Endodermal cell (in vitro differentiated cells): ENCODE measurements at places on chromosomes 2 and 18. TPM values are rescaled to one million over a fixed set of nuclear protein-coding genes. Genes with fewer than 3 reads are reported as not detected.

Gene CGREF1
- total RNA-seq: 0.20 TPM in 1 of 2 replicates, not detected in the other

Gene MC5R
- 0.24 TPM in 1 of 2 replicates, not detected in the other for total RNA-seq

Gene NYAP2
- not detected in 2 replicates for total RNA-seq

Gene GLI2
- total RNA-seq: 24.2 to 26.1 TPM (median 25.2 TPM) in 3 replicates

Gene PCARE
- total RNA-seq: 0.09 and 0.11 TPM in 2 replicates

Gene TLX2
- 0.27 to 0.53 TPM in 2 of 3 replicates, not detected in the other for total RNA-seq

Gene HTR2B
- not detected in 2 replicates for total RNA-seq

Gene OR6B3
- not detected in 3 replicates for total RNA-seq

Gene GREB1
- total RNA-seq: 85.3 to 174 TPM (median 86.4 TPM) in 3 replicates

Gene NEUROD1
- not detected in 2 replicates for total RNA-seq

Gene CCDC121
- total RNA-seq: 4.9 to 5.3 TPM (median 5.2 TPM) in 3 replicates

Gene CAB39
- total RNA-seq: 41.4 and 42.1 TPM in 2 replicates

Gene GREB1L
- 0.47 to 3.9 TPM (median 3.1 TPM) in 3 replicates for total RNA-seq

Gene AP1S3
- 1.9 to 6.9 TPM (median 6.0 TPM) in 3 replicates for total RNA-seq

Gene HOXD10
- not detected in 2 replicates for total RNA-seq

Gene DSG2
- 142 and 144 TPM in 2 replicates for total RNA-seq

Gene SOX11
- 29.6 to 50.6 TPM (median 48.9 TPM) in 3 replicates for total RNA-seq

Gene ANKRD53
- 0.24 to 1.0 TPM (median 0.97 TPM) in 3 replicates for total RNA-seq

Gene TXNDC2
- 0.14 TPM in 1 of 2 replicates, not detected in the other for total RNA-seq

Gene CFAP65
- total RNA-seq: 1.5 and 1.7 TPM in 2 replicates

DNA sequence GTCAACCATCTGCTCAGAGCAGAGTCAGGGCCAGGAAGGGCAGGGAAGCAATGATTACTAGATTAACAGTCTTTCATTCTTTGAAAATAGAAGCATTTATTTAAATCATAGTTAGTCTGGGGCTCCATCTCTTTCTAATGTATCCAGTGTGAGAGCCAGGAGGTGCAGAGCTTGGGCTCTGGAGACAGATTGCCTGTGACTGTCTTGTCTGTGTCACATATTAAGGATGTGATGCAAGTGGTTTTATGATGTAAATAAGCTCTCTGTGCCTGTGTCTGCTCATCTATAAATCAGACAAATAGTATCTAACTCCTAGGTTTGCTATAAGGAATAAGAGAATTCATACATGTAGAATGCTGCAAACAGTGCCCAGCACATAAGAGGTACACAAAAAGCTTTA is 104.9 kb upstream of the TANK start:
- no peak for DNase-seq

GRCh38 chr2:224369028-224369632 is 32.8 kb downstream of the FAM124B start:
- peak; percentile 53 for DNase-seq

- DNase-seq: no peak
Observed at GRCh38 chr2:194723446-194723845, 933.6 kb upstream of the SLC39A10 start.

DNA sequence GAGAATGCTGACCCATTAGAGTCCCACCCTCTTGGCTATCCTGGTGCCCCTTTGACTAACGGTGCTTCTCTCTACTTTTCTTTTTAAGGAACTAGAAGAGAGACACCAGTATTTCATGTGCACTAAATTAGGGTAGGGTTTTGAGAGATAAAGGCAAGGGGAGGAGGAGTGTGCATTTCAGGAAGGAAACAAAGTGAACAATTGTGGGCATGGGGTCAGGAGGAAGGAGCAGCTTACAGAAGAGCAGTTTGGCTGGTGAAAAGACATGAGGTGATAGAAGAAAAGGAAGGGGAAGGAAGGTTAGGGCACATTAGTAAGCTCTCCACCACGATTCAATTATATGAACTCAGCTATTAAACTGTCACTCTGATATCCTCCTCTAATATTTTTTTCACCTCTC is 105.8 kb upstream of the CTAGE1 start:
- DNase-seq: no peak

DNA sequence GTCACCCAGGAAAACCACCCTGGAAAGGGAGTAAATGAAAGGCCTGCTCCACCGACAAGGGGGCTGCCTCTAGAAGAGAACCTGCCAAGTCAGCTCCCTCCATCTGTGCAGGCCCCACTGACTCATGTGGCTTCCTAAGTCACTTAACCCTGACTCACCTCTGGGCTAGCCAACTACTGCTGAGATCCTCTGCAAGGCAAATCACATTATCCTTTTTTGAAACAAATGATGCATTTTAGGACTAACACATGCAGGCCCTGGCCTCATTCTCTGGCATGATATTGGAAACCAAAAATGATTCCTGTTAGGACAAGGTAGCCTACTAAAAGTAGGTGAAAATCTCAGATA is 474.6 kb downstream of the EPHA4 start:
- DNase-seq: peak; percentile 55

- DNase-seq: peak; percentile 59
Observed at GRCh38 chr2:24930768-24931167, 10.7 kb upstream of the ADCY3 start.

DNA sequence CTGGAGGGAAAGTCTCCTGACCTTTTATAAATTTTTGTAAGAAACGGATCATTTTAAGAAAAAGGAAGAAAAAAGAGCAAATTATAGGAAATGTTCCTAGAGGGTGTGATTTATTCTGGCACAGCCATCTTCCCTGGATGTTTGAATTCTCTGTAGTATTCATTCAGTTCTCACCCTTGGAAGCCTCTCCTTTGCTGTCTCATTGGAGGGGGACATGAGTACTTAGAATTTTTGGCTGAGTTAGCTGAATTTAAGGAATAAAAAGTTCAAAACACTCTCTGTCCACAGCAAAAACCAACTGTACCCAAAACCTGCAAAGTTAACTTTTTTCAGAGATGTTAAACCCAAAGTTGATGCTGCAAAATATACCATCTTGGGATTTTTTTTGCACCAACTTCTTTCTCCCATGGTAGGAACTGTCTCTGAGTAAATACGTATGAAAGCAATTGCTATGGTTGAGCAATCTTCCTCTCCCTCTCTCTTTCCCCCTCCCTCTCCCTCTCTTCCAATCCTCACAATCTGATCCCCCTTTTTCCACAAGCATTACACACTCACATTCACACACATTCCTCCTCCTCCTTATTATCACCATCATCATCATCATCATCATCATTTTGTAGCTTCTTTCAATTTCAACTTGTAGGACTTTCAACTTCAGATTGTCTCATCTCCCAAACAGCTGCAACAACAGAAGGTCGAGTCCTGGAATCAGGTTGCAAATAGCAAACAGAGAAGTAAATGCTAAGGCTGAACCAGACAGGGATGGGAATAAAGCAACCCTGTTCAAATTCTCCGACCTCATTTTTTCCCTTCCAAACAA is 183.7 kb downstream of the GFPT1 start:
- DNase-seq: no peak

- peak; percentile 56 for DNase-seq
Observed at GRCh38 chr2:11753886-11754699, 7.7 kb downstream of the LPIN1 start.

- DNase-seq: no peak
Observed at GRCh38 chr2:88469202-88470114, 17.0 kb upstream of the FOXI3 start.

GRCh38 chr18:50374220-50374752 is 560 bp upstream of the SKA1 start:
- no peak for DNase-seq

- DNase-seq: no peak
Observed at GRCh38 chr2:30869988-30870387, 62.7 kb upstream of the CAPN13 start.

DNA sequence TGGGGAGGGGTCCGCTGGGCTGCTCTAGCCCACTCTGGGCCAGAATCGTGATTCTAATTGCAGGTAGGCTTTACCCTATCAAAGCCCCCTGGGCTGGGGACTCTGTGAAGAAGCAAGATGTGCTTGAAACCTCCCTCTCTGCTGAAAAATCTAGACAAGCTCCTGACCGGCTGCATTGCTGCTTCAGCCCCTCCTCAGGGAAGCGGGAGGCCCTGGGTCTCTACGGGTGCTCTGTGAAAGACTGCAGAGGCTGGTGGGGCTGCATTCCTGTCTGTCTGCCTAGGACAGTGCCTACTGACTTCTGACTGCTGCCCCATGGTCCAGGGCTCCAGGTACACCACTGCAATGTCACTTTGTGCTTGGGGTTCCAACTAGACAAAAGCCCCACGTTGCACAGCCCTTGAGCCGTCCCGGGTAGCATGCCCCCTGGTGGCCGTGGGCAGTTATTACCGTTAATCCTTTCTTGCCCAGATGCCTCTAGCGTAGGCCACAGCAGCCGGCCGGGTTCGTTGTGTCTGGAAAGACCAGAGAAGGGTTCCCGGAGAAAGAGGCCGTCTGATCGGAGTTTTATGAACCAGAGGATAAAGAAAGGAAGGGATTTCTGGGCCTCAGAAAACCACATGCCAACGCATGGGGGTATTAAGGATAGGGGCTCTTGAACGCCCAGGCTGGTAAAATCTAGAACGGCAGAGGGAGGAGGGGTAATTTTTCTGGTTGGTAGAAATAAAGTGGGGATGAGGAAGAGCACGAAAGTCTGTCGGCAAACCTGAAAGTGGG is 15.9 kb upstream of the C1QL2 start:
- DNase-seq: peak; percentile 91

GRCh38 chr2:36177282-36177681 is 178.3 kb upstream of the CRIM1 start:
- no peak for DNase-seq

DNA sequence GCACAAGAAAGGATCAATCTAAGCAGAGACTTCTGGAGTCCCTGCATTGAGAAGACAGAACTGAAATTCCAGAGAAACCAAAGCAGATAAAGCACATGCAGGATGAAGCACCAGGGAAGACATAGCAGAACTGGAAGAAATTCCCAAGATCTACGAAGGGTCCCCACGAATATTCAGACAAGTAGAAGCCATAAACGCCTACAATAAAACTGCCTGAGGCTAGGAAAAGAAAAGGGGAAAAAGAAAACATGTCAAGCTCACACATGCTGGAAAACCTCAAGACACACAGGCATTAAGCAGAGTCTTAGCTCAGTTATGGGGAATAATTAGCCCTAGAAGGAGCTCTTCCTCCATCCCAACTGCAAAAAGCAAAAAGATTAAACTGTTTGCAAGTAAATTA is 171.2 kb downstream of the NBAS start:
- DNase-seq: no peak

DNA sequence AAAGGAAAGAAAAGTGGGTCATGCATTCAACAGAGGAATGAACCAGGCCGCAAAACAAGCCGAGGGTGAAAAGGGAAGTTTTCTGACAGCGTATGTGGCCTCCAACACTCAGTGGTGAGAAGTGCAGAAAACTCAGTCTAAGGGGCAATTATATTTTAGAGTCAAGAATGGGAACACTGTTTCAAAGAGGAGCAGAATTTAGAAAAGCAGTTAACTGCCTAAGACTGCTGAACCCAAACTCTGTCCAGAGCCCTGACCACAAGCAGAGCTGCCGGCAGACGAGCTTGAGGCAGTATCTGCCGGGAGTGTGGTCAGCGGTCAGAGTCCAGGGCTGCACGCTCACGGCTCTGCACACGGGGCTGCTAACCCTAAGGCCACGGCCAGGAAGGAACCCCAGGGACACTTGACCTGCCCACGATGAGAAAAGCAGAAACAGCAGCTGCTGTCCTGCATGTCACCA is 347.0 kb upstream of the ID2 start:
- DNase-seq: peak; percentile 29

DNA sequence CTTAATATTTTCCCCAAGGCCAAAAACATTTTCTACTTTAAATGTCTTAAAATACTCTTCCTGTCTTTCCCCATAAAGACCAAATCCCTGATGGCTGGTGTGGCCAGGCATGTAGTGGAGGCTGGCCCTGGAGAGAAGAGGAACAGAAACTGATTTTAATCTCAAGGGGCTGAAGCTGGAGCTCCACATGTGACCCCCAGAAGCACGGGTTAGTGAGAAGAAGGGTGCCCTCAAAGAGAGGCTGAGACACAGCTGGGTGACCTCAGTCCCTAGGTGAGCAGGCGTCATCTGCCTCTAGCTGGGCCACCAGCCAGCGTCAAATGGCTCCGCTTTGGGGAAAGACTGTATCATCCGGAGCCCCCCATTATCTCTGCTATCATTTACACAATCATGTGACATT is 19.3 kb upstream of the TMEM18 start:
- no peak for DNase-seq

DNA sequence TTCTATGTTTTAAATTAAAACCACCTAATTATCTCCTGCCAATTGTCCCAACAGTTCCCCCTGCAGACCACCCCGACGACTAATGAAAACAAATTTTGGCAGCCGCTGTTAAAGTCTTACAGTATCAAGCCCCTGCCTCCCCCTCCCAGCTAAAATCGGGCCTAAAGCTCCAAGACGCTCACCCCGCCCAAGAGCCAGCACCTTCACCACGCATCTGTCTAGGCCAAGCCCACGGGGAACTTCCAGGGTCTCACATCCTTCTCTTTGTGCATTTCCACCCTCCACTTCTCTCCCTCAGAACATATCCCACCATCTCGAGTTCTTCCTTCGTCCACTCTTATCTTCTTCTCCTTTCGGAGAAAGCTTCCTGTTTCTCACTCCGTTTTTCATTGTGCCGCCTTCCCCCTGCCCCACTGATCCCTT is 445 bp downstream of the PRPF40A start:
- no peak for DNase-seq

DNA sequence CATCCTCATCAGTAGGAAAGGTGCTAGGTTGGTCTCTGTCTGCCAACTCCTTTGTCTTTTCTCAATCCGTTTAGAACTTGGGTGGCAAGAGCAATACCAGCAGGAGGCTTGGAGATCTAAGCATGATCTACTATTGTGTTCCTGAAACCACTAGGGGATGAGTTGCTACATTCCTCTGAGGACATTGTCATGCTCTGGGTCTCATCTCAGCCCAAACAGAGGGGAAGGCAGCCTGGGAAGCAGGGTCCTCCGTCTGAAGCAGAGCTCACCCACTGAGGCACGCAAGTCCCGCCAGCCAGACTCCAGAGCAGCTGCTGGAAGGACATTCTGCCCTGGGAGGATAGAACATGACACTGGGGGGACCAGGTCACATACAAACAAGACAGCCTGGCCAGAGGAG is 162.9 kb downstream of the MTCL1 start:
- DNase-seq: peak; percentile 80

DNA sequence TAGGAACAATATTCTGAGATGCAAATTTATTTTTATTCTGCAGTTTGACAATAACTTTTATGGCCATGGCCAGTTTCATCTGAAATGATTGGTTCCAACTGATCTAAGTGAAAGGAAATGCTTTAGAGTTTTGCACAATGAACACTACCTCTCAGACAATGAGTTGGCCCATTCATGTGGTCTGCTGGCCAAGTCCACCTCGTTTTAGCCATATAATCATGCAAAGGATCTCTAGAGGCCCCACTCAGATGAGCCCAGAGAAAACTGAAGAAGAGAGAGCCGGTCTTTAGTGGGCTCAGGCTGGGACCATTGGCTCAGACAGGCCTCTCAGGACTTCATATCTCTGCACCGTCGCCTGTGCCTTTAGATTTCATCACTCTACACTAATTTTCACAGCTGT is 254.7 kb downstream of the MREG start:
- DNase-seq: no peak
